ENCODE measurements at places on chromosomes 12 and 14.

- peak; percentile 3 for DNase-seq
Measured at GRCh38 chr12:32290411-32290810, 108.9 kb upstream of the FGD4 start.

GRCh38 chr12:114412825-114413749 lies 7.1 kb upstream of the TBX5 start:
- no peak for DNase-seq

DNA sequence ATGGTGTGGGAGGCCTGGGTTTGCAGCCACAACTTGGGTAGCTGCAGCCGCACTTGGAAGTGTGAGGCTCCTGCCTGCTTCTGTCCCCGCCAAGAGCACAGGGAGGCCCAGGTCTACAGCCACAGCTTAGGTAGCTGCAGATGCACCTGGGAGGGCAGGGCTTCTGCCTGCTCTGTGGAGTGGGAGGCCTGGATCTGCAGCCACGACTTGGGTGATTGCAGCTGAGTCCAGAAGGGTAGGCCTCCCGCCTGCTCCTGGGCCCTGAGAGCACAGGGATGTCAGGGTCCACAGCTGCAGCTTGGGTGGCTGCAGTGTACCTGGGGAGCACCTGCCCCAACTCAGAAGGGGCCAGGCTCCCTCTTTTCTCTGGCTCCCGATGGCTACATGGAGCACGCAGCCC lies 287.3 kb downstream of the AEBP2 start:
- DNase-seq: no peak

- DNase-seq: peak; percentile 28
Measured at GRCh38 chr12:89470741-89471509, 53.7 kb downstream of the GALNT4 start.

- no peak for DNase-seq
Measured at GRCh38 chr12:107762874-107763273, 1.9 kb upstream of the PRDM4 start.

GRCh38 chr14:57073986-57074385 lies 194.7 kb downstream of the EXOC5 start:
- DNase-seq: no peak

- no peak for DNase-seq
Measured at GRCh38 chr12:31220061-31220460, 105.9 kb downstream of the SINHCAF start.

DNA sequence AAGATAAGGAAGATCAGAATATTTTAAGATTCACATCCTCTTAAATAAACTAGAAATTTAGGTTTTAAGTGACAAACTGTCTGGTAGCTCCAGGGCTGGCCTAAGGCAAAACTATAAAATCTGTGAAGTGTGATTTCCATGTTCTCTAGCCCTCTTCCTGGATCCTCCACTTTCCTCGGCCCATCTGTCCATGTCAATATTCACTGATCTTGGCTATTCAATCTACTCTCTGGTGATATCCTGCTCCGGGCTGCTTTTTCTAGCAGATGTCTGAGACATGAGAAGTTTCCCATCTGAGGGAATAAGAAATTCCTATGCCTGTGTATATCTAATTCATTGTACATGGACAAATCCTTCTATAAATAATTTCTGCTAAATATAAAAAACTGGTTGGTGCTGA lies 500.4 kb downstream of the GALC start:
- DNase-seq: no peak
